ENCODE measurements at places on chromosomes 12 and 14. TPM values are rescaled to one million over a fixed set of nuclear protein-coding genes. Genes with fewer than 3 reads are reported as not detected.

Gene OR6C3
- total RNA-seq, result not detected

DNA sequence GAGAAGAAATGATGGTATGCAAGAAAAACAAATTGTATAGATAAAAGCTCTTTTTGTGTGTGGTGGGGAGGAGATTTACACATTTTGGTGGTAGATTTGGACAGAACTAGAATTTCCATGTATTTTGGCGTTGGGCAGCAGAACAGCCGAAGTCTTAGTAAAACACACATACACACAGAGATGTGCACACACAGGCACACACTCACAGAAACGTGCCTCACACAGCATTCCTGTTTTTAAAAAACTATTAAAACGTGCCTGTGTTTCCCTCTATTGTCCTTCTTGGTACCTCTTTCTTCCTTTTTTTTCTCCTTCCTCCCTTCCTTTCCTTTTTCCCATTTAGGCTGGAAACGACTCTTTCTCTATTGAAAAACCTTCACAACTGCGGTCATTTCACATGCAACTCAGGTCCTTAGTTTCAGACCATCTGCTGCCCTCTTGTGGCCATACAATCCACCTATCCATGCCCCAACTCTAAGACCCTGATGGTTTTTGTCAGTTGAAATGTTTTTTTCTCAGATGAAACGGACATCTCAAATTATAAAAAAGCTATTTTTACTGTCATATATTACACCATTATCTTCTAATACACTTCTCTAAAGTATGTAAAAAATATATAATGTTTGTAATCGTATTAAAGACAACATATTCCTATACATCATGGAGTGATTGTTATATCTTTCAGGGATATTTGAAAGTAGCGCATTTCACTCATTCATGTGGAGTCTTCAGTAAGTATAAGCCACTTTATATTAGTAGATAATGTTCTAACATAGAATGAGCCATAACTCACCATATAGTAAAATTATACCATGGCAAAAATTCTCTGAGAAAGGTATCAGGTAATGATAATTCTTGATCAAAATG lies 386.7 kb upstream of the NOVA1 start:
- no peak for DNase-seq

Gene INHBC
- total RNA-seq, result not detected

Gene NKX2-1
- total RNA-seq, result not detected

Gene E2F7
- 19.1 TPM for total RNA-seq

DNA sequence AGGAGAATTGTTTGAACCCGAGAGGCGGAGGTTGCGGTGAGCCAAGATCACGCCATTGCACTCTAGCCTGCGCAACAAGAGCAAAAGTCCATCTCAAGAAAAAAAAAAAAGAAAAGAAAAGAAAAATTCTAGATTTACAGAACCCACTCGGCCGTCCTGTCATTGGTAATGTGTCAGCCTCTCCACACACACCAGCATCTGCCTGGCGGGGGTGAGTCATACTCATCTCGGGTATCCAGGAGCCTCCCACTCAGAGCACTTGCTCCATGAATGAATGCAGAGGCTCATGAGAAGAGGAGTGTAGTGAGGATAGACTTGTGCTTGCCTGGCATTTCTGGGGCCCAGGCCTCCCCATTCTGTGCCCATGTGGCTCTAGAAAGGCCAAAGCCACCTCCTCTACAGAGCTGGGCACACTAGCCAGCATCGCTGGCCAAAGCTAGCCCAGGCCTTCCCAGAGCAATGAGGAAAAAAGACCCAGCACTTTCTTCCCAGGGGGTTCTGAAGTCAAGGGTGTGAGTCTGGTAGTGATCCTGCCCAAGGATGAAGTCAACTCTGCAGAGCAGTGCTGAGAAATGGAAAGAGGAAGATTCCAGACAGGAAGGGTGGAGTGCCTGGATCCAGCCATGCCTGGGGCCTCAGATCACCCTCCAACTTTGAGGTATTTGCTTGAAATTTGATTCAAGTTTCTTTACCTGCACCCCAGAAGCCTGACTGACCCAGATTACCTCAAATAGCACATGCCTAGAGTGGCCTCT lies 31.2 kb upstream of the KLC1 start:
- no peak for DNase-seq

DNA sequence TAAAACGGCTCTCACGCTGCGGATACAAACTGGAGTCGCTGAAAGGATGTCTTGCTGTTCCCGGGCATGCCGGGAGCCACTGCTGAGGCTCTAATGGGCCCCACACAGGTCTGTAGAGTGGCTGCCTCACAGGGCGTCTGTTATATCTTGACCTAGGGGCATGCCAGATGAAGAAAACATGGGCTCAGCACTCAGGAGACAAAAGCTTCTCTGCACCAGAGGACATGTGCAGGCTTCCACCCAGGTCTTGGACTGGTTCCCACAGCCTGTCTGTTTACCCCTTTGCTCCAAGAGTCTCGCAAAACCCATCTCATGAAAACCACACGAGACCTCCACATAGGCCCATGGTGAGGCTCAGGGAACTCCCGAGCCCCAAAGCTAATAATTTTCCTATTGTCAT lies 134.2 kb downstream of the RPS29 start:
- DNase-seq, result no peak

- DNase-seq, result no peak
These were observed 936.5 kb downstream of the DIO2 start for GRCh38 chr14:79274641-79275291.

GRCh38 chr12:121476477-121476876 lies 76.6 kb downstream of the RNF34 start:
- DNase-seq, result no peak
